ENCODE measurements at places on chromosomes 3 and 15. TPM values are rescaled to one million over a fixed set of nuclear protein-coding genes. Genes with fewer than 3 reads are reported as not detected.

DNA sequence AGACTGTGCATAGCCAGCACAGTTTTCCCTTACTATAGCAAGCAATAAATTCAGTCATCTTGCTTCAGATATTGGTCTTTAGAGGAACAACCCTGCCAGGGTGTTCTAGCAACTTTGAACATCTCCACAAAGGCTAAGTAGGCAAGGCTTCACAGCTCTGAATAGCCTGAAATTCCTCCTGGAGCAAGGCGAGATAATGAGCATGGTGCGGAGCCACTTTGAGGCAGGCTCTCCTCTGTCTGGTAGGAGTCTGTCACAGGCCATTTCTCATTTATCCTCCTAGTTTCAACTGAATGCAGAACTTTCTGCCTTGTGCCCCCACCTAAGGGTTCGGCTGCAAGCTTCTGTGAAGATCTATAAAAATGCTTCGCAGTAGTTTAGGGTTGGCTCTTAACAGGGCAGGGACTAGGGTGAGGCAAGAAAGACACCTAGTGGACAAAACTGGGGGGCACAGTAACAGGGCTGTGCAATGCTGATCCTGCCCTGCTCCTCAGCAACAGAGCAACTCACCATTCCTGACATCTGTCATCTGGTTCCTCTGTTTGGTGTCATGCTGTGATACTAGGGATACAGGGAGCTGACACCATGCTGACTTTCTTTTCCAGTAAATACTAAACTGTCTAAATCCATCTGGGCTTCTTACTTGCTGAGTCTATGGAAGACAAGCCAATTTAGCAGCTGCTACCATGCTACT is 16.6 kb upstream of the EHHADH start:
- DNase-seq: no peak

GRCh38 chr15:34252545-34252944 is 27.7 kb downstream of the EMC4 start:
- no peak for DNase-seq

Gene CLSTN2
- 39.8 TPM for total RNA-seq

Gene CYP1A2
- 0.37 TPM for total RNA-seq

DNA sequence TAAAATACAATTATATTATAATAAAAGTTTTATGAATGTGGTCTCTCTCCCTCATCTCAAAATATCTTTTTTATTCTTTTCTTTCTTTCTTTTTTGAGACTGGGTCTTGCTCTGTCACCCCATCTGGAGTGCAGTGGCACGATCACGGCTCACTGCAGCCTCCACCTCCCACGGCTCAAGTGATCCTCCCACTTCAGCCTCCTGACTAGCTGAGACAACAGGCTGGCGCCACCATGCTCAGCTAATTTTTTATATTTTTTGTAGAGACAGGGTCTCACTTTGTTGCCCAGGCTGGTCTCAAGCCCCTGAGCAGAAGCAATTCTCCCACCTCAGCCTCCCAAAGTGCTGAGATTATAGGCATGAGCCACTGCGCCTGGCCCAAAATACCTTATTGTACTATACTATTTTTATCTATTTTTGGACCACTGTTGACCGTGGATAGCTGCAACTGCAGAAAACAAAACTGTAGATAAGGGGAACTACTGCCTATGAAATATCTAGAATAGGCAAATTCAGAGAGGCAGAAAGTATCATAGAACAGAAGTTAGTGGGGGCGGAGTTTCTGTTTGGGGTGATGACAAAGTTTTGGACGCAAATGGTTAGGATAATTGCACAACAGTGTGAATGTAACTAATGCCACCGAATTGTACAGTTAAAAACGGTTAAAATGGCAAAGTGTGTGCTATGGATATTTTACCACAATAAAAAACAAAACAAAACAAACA is 66.6 kb downstream of the SLC12A8 start:
- no peak for DNase-seq

DNA sequence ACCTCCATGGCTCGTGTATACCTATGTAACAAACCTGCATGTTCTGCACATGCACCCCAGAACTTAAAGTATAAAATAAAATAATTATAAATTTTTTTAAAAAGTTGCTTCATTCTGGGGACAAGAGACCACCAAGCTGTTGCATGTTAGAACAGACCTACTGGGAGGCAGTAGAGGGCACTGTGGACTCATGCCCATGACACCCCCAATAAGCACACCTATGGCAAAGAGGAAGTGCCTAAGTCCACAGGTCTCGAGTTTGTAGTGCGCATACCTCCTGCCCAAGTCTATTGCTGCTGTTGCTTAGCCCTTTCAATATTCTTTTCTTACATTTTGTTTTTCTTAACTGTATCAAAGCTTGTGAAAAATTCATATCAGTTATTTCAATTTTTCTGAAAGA is 267.9 kb upstream of the THBS1 start:
- no peak for DNase-seq

DNA sequence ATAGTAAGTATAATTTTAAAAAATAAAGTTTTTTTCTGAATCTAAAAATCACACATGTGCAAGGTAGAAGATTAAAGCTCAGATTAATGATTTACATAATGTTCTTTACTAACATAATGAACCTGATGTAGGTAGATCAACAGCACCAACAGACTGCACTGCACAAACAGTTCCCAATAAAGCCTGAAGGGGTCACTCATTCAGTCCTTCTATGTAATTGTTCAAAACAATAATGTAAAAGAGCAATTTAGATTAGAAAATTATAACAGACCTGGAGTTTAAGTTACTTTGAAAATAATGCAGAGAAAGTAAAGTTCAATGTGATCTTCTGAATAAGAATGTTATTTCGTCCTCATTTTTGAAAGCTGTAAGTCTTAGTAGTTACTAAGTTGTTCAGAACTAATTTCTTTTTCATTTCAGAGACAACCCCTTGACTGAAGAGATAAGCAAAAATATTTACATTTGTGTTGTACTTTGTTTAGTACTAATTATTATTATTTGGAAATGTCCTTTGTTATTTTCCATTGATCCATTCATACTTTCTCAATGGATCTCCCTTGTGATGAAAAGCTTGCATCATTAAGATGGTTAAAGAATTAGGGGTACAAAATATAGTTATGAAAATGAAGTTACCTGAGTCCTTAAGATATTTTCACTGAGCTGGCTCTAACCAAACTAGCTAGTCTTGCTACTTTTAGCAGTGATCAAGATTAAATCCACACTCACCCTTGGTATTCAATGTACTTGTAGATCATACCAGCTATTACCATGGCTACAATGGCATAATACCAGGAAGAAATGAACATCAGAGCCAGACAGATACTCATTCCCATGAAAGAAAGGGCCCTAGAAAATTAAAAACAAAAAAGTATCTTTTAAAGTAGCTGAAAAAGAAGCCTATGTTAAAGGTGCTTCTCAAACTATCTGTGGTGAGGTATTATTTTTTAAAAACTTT is 16.8 kb downstream of the EMC4 start:
- no peak for DNase-seq

Data from omental fat pad (tissue), 4 donors.